ENCODE measurements at places on chromosomes 2 and 18. TPM values are rescaled to one million over a fixed set of nuclear protein-coding genes. Genes with fewer than 3 reads are reported as not detected.
A peak's percentile ranks its signal among the peaks of the same experiment; 100 is the strongest.

DNA sequence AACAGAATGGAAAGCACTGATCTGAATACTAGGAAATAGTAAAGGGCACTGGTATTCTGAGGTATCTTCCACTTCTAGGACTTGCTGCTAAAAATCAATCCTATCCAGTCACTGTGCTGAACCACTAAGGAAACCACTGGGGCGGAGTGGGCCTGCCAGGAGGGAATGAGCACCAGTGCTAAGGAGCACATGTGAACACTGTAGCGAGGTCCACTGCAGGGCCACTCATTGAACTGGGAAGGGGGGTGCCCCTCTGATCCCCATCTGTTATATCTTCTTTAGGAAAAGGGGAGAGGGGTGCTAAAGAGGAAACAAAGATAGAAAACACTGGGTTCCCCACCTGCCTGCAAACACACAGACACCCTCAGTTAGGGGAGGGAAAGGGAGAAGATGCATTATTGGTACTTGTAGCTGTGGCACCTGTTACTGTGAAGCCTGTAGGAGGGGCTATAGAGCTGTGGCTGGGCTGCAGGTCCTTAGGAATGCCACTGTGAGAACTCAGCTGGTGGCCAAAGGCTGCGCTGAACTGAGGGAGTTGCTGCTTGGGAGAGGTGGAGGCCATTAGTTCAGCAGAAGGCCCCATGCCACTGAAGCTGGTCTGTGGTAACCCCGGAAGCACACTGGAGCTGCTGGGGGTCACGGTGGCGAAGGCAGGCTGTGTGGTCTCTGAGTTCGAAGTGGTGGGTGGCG lies 81.8 kb downstream of the INO80D start:
- H3K36me3 ChIP-seq = peaks cover 18% of the 10 kb centered on the region
- no peak overlapping the region for H3K27ac ChIP-seq
- no peaks in the 10 kb centered on the region for H3K27me3 ChIP-seq
- H3K4me1 ChIP-seq = no peaks in the 10 kb centered on the region
- DNase-seq = no peak

DNA sequence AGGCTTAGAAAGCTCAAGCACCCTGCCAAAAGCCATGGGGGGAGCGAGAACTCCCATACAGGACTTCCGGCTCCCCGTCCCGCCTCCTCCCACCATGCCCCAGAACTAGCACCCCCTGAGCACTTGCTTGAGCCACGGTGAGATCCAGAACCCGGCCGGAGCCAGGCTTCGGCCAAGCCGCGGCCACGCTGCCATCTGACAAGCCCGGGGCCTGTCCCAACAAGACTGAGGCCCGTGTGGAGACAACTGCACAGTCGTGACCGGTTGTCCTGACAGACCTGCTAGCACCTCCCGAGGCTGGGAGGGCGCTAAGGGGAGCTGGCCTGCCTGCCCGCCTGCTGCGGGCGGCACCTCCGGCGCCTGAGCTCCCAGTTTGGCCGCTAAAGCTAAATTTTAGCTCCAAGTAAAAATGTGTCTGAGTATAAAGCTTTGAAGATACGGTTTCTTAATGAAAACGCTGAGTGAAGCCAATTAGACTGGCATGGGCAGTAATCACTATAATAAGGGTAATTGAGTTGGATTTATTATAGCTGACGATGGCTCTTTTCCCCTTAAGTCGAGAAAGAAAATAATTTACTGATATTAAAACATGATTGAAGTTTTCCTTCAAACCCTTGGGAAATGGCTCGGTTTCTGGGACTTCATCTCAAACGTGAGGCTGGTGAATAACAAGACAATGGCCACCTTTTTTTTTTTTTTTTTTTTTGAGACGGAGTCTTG lies 78.3 kb upstream of the ODC1 start:
- H3K4me1 ChIP-seq = no peaks in the 10 kb centered on the region
- H3K27me3 ChIP-seq = no peaks in the 10 kb centered on the region
- no peak overlapping the region for H3K4me3 ChIP-seq
- H3K36me3 ChIP-seq = no peaks in the 10 kb centered on the region

DNA sequence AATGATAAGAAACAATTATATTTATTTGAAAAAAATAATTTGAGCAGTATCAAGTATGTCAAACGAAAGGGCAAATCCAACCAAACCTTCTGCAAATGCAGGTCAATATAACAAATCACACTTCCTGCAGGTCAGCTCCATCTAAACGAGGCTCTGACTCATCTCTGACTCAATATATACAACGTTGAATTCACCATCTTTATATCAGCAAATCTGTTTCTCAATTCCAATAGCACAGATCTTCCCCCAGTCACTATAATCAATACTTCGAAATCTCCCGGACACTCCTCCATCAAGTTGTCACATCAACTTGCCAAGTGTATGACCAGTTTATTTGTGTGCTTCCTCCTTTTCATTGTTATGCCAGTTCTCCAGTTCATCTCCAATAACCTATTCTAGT lies 388.9 kb downstream of the ZEB2 start:
- H3K36me3 ChIP-seq = no peaks in the 10 kb centered on the region
- no peak for DNase-seq
- no peak overlapping the region for H3K27ac ChIP-seq
- H3K4me1 ChIP-seq = no peaks in the 10 kb centered on the region
- no peaks in the 10 kb centered on the region for H3K27me3 ChIP-seq
- no peak overlapping the region for H3K4me3 ChIP-seq

DNA sequence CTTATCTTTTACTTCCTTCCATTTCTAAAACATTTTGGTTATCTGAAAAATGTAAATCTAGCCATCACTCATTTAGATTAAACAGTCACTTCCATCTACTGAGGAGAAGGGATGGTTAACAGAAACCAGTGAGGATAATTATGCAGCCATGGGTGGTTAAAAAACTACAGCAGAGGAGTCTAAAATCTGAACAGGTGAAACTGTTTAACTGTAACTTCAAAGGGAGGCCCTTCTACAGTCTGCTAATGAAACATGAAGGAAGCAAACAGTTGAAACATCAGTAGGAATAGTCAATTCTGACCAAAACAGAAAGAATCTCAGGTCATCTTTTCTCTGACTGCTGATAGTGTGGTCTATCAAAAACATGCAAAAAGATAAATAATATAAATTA lies 71.0 kb downstream of the DTNB start:
- H3K27me3 ChIP-seq = no peaks in the 10 kb centered on the region
- H3K4me3 ChIP-seq = no peak overlapping the region
- no peaks in the 10 kb centered on the region for H3K36me3 ChIP-seq
- no peaks in the 10 kb centered on the region for H3K4me1 ChIP-seq
- no peak overlapping the region for H3K27ac ChIP-seq

- no peak overlapping the region for H3K27ac ChIP-seq
- DNase-seq = peak; percentile 61
- H3K27me3 ChIP-seq = no peaks in the 10 kb centered on the region
- H3K36me3 ChIP-seq = peaks cover 6% of the 10 kb centered on the region
- no peaks in the 10 kb centered on the region for H3K4me1 ChIP-seq
Measured at GRCh38 chr18:58723810-58724602, 52.7 kb downstream of the MALT1 start.

GRCh38 chr2:47321411-47322031 lies 81.4 kb upstream of the MSH2 start:
- no peaks in the 10 kb centered on the region for H3K27me3 ChIP-seq
- no peak overlapping the region for H3K27ac ChIP-seq
- no peak overlapping the region for H3K4me3 ChIP-seq
- DNase-seq = no peak

DNA sequence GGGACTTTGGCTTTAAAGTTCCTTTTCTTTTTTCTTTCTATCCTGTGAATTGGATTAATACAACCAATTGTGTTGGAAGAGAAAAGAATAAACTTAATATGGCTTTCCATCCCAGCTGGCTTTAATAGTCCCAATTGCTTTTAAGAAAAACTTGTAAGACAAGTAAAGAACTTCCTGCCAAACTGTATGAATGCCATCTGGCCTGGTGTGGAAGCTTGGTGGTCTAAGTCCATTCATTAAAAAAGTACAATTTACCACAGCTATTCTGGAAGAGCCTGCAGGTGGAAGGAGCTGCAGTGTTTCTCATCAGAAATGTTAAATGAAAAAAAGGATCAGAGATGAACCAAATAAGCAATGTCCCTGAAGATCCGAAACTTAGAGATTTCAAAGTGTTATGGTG lies 103.9 kb downstream of the KLHL14 start:
- DNase-seq = no peak
- H3K36me3 ChIP-seq = no peaks in the 10 kb centered on the region
- no peaks in the 10 kb centered on the region for H3K4me1 ChIP-seq

DNA sequence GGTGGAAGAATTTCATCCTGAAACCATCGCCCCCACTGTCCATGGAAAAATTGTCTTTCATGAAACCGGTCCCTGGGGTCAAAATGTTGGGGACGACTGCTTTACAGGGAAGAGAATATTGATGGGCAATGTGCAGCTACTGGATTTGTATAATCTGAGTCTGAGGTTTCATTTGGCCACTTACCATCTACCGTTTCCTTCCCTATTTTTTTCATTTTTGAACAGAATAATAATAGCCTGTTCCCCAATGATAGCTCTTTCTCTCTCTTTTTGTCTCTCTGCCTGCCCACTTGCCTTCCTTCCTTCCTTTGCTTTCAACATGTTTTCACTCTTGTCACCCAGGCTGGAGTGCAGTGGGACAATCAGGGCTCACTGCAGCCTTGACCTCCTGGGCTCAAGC lies 78.3 kb upstream of the TLK1 start:
- no peaks in the 10 kb centered on the region for H3K36me3 ChIP-seq
- H3K27ac ChIP-seq = no peak overlapping the region
- no peak overlapping the region for H3K4me3 ChIP-seq
- no peaks in the 10 kb centered on the region for H3K4me1 ChIP-seq
- no peak for DNase-seq

GRCh38 chr2:165015052-165015642 lies 59.8 kb upstream of the SLC38A11 start:
- DNase-seq = peak; percentile 59
- no peaks in the 10 kb centered on the region for H3K36me3 ChIP-seq
- no peaks in the 10 kb centered on the region for H3K4me1 ChIP-seq
- H3K27me3 ChIP-seq = no peaks in the 10 kb centered on the region
- no peak overlapping the region for H3K4me3 ChIP-seq

DNA sequence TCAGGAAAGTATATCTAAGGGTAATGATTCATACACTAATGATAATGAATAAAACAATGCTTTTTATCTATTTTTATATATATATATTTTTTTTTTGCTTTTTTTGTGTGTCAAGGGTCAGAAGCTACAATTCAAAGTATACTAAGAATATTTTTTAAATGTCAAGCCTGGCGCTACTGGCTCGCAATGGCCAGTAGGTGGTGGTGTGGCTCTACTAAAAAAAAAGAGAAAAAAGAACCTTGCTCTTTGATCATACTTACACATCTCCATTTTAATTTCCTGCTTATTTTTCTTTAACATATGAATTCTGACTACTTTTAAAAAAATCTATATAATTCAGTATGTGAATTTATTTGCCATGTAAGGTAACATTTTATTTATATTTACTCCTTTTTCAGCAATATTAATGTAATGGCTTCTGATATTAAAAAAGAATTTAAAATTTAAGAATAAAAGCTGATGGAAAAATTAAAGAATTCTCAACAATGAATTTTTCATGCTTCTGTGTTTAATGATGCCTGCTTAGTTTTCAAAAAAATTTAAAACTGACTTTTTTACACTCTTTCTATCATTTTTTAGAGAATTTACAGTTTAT lies 232.9 kb downstream of the GULP1 start:
- no peaks in the 10 kb centered on the region for H3K27me3 ChIP-seq
- peak; percentile 82 for DNase-seq
- H3K4me3 ChIP-seq = no peak overlapping the region
- H3K36me3 ChIP-seq = no peaks in the 10 kb centered on the region

GRCh38 chr2:228352048-228352447 lies 170.6 kb upstream of the SPHKAP start:
- no peaks in the 10 kb centered on the region for H3K4me1 ChIP-seq
- no peaks in the 10 kb centered on the region for H3K36me3 ChIP-seq
- no peak overlapping the region for H3K4me3 ChIP-seq
- H3K27me3 ChIP-seq = no peaks in the 10 kb centered on the region
- H3K27ac ChIP-seq = no peak overlapping the region

Gene COL6A3
- total RNA-seq = 548 TPM

Gene OXER1
- total RNA-seq = 1.7 TPM

Gene LYPD6B
- total RNA-seq = 3.2 TPM

Data from lung (tissue), 17 donors.